ENCODE measurements at places on chromosomes 13 and 19.

DNA sequence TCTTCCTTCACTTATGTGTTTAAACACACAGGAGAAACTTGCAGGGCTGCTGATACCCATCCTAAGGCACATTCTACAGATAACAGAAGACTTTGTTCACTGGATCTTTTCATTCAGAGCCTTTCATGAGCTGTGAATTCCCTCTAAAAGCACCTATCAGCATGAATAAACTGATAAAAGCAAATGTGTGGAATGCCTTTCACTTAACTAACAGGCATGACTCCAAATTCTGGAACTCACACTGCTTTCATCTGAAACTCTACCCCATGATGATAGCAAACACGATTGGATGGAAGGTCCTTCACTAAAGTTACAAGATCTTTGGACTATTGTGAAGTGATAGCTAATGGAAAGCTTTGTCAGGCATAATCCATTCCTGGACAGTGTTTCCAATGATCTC, 457.3 kb downstream of the EFNB2 start:
- ATAC-seq, result no peak

GRCh38 chr13:88592105-88592504, 920.9 kb downstream of the SLITRK5 start:
- no peak for ATAC-seq

DNA sequence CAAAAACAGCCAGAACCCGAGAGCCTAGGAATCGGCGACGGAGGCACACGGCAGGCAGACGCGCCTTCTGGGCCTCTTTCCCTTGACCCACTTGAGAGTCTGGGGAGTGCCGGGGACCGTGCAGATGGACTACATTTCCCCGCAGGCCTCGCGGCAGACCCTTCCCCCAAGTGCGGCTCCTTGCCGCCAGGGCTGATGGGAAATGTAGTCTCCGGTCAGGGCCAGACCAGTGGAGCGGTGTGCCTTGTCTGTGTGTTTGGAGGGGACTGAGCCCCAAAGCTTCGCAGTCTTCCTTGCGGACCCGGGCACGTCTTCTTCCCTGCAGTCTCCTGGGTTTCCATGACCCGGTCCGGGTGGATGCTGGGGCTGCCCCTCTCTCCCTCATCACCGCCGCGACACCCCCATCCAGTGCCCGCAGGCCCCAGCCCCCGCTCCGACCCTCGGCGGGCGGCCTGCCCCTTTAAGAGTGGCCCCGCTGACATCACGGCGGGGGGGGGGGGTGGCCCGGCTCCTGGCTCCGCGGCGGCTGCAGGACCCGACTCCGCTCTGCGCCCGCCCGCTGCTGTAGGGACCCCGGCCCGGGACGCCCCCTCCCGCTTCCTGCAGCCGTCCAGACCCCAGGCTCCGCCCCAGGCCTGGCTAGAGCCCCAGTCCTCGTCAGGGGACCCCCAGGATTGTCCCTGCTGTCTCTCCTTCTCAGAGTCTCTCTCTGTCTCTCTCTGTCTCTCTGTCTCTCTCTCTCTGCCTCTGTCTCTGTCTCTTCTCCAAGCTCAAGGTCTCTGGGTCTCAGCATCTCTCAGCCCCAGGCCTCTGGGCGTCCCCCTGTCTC, 758 bp upstream of the CACNG7 start:
- ATAC-seq, result peak; percentile 86

DNA sequence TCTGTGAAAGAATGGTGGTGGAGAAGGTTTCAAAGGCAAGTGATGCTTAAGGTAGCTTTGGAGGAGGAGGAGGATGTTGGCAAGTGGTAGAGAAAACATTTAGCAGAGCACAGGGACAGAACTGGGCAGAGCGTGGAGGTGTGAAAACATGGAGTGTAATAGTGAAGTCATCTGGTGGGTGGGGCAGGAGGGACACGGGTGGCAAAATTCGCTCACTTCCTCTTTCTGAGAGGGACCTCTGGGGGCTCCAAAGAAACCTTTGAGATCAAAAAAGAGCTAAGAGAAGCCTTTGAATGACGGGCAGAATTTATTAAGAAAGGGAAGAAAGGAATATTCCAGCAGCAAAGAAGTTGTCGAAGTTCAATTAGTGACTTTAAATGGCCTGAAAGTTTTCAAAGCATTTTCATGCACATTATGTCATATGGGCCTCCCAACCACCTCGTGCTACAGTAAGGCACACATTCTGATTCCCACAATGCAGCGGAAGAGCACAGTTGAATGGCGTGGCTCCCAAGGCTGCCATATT, 82.8 kb downstream of the STARD13 start:
- no peak for ATAC-seq

DNA sequence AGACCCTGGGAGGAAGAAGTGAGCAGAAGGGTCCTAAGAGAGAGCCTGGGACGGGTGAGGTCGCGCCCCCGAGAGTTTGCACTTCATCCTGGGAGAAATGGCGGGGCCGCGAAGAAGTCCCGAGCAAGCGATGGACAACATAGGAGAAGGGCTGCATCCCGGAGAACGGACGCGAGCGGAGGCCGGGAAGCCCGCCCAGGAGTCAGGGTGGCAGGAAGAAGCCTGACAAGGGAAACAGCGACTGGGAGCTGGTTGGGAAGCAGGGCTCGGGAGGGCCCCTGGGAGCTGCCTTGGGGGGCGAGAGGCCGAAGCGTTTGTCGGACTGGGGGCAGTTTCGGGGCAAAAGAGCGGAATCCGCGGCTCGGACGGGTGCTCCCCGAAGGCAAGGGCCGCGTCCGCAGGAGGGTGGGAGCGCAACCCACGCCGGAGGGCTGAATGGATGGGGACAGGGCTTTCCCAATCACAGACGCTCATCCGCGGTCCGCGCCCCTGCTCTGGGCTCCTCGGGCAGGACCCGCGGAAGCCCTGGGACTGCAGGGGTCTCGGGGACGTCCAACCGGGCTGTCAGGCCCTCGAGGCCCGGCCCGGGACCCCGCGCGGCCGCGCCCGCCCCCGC, 469 bp downstream of the ABHD17A start:
- ATAC-seq, result peak; percentile 40

GRCh38 chr19:2529473-2529918, 53.6 kb downstream of the GADD45B start:
- peak; percentile 40 for ATAC-seq

- ATAC-seq, result no peak
Measured at GRCh38 chr13:39567569-39567968, 35.4 kb downstream of the LHFPL6 start.

- ATAC-seq, result peak; percentile 64
Measured at GRCh38 chr13:102807699-102808098, 8.8 kb downstream of the BIVM start.

DNA sequence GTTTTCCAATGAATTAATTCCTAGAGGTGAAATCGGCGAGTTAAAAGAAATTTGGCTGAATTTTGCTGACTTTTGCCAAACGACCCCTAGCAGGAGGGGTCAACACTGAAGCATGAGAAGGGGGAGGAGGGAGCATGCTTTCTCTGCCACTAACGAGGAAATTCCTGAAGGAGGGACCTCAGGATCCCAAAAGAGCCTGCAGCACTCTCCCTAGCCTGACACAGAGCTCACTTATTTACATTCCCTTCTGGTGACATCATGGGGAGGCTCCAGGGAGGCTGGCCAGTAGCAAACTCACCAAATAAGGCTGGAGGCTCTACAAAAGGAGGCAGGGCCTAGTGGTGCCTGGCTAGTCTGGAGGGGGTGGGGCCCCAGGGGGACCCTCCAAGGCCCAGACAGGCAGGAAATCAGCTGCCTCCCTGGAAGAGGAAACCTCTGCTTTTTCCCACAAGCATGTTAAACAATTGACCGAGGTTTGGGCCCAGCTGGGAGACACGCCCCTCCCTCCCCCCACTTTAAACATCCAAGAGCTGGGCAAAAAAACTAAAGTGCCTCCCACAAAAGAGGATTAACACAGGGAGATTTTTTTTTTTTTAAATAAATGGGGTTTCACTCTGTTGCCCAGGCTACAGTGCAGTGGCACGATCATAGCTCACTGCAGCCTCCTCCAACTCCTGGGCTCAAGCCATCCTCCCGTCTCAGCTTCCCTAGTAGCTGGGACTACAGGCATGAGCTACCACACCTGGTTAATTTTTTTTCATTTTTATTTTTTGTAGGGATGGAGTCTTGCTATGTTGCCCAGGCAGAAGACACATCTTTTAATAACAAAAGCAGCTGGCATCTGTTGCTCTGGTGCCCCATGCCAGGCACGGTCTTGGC, 2.1 kb downstream of the DAPK3 start:
- peak; percentile 68 for ATAC-seq

DNA sequence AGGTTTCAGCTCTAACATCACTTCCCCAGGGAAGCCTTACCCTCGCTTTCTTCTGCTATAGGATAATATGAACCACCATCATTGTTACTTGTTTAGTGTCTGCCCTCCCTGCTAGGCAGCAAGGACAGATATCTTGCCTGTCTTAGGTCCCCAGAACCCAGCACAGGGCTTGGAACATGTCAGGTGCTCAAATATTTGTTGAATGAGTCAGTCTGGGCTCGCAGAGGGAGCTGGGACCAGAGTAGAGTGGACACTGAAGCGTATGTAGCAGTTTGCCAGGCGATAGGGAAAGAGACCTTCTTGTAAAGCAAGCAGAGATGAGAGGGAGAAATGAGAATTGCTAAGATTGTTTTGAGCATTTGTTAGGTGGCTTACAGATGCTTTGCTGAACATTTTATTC, 11.7 kb downstream of the BCKDHA start:
- ATAC-seq, result peak; percentile 60

- ATAC-seq, result no peak
Measured at GRCh38 chr19:52923778-52924593, 758 bp upstream of the ZNF888 start.

- no peak for ATAC-seq
Measured at GRCh38 chr19:19403373-19403901, 2.0 kb upstream of the GATAD2A start.

DNA sequence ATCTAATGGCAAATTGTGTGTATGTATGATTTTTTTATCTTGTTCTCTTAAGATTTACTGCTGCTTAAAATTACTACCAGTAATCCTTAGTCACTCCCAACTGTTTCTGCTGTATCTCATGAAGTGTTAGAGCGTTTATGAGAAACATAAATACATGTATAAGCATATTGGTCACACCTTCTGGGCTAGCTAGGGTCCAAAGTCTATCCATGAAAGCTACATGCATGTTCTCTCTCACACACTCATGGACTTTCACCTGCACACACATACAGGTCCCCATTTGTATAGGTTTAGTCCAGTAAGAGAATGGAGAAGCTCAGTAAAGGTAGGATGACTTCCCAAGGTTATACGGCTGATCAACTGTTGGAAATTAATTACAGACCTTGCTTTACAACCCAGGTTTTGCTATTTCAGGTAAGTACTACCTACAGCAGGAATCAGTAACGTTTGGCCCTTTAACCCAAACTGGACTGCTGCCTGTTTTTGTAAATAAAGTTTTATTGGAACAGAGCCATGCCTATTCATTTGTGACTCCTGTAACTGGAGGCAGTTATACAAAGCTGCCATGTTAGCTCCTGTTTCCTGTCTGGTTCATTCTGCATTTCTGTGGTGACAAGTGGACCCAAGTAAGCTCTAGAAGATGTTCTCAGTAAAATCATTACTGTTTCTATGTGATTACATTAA, 15.3 kb downstream of the METTL21C start:
- ATAC-seq, result no peak

GRCh38 chr19:341386-342127, 3.0 kb downstream of the MIER2 start:
- ATAC-seq, result no peak

DNA sequence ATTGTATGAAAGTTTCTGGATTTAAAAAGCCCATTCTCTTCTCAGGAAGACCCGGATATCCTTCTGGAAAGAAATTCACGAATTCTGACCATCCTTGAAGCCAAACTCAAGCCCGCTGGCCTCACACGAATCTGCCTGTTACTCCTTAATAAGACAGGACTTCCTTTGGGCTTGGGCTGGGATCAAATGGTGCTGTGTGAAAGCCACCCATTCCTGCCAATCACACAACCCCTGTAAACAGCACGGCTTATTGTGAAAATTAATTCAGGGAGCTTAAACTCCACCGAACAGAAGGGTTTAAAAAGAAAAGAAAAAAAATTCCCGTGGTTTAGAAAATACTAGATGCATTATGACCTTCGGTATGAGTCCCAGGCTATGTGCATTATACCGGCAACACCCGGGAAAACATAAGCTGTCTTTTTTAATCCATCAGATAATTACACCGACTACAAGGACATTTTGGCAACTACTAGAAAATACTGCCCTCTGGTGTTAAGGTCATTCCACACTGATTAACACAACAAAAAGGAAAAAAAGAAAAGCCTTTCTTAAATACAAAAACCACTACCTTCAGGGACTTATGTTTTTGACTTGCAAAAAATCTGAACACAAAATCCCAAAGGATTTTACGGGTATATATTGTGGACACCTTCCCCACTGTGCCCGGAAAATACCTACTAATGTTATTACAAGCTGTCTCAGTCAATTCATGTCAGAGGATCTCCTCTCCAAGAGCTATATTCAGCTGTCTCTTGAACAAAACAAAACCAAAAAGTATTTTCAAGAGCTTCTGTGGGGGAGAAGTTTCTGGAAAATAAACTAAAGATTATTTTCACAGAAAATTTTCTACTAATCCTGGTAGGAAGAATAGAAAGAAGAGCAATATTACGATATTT, 76.0 kb upstream of the LSM14A start:
- ATAC-seq, result peak; percentile 69

- ATAC-seq, result peak; percentile 41
Measured at GRCh38 chr19:342801-343421, 1.7 kb downstream of the MIER2 start.

DNA sequence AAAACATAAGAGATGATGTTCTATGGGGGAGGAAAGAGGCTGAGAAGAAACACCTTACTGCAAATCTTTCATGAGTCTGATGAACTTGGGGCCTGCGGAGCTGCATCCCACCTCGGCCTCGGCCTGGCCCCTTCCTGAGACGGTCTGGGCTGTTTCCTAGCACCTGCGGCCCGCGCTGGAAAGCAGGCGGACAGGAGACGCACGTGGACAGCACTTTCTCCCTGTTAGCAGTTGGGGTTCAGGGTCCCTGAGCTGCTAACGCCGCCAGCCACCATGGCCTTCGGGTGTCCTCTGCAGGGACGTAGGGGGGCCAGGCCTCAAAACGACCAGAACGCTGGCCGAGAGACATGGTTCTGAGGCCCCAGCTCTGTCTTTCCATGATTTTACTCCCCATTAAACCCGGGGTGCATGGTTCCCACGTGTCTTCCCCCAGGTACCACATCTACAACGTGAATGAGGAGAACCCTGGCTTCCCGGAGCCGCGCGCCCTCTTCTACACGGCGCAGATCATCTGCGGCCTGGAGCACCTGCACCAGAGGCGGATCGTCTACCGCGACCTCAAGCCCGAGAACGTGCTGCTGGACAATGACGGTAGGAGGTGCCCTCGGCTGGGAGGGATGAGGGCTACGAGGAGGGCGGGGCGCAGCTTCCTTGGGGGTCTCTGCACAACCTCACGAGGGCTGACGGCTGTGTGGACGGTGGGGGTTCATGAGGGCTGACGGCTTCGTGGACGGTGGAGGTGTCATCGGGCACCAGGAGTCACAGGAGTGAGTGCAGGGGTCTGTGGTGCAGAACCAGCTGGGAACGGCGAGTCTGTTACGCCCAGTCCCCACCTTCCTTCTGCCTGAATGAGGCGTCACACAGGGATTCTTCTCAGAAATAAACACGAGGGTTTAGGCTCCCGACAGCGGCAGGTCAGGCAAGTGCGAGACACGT, 4.3 kb downstream of the GRK1 start:
- no peak for ATAC-seq

GRCh38 chr13:62129000-62129551, 713.4 kb upstream of the PCDH20 start:
- ATAC-seq, result no peak

All from SK-N-SH treated with all-trans-retinoic acid at 6 μM for 48 hours (cell line).